Stimulated activated CD4-positive, alpha-beta T cell treated with anti-CD3 and anti-CD28 coated beads, Interleukin-15, amount 100 ng/mL, for 1 hour (primary cell): ENCODE measurements at places on chromosomes 6 and 20.

DNA sequence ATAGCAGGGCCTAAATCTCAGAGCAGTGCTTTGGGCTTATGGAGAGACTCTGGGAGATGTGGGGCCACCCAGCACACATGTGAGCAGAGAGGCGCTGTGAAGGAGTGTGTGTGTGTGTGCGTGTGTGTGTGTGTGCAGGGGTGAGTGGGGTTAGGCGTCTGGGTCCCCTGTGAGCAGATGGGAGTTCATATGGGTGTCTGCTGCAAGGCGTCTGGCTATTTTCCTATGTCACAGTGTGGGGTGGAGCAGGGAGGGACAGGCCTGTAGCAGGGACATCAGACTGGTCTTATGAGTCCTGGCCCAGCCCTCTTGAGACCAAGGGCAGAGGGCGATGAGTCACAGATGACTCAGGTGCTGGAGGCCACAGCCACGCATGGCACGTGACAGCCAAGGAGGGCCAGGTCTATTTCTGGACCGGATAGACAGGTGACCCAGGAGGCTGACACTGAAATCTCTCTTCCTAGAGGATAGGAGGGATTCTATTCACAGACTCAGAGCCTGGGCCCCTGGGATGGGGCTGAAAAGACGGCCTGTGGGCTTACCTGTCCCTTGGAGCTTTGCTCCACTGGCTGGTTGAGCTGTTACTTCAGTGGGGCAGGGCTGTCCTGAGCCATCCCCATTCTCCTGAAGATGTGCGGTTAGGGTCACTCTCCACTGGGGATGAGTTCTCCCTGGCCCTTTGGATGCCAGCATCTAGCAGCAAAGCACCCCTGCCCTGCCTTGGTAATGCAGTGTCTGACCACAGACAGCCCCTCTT lies 28.9 kb downstream of the VEGFA start:
- no peak for DNase-seq

- DNase-seq = no peak
Observed at GRCh38 chr6:72699159-72699558, 77.3 kb downstream of the KCNQ5 start.

DNA sequence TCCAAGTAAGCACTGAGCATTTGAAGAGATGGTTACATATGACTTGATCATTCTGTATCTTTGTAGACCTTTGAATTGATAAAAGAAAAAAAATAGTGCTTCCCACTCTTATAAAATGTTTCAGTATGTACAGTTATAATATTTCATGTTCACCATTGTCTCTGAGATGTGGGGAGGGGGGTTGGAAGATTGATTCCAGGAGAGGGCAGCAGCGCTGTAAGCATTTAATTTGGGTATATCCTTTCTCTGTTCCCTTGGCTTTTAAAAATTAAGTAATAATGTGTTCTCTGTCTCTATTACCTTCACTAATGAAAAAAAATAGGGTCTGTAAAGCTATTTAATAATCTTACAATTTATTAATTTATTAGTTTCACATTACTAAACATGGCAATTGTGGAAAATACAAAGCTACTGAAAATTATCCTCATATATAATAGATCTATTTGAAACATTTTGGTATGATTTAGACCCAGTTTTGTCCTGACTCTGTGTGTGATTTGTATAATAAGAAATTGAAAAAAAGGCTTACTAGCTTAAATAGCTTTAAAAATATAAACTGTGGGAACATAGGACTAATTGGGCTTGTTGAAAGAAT lies 341.2 kb downstream of the CDKAL1 start:
- DNase-seq = no peak

GRCh38 chr6:138923561-138923960 lies 64.5 kb downstream of the REPS1 start:
- no peak for DNase-seq

GRCh38 chr6:154218301-154218700 lies 138.3 kb downstream of the IPCEF1 start:
- DNase-seq = no peak

GRCh38 chr6:81938014-81938856 lies 185.8 kb upstream of the TENT5A start:
- DNase-seq = no peak

DNA sequence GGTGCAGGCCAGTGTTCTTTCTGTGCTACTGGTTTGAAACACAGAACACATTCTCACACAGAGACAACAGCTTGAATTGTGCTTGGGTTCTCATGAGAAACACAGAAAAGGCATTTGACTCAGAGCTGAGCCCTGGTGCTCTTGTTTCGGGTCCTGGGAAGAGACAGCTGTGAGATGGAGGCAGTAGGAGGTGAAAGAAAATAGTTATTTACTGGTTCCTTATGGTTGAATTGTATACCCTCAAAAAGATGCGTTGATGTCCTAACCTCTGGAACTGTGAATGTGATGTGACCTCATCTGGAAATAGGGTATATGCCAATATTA lies 87.1 kb upstream of the RPS6KA2 start:
- no peak for DNase-seq

- no peak for DNase-seq
Observed at GRCh38 chr20:4855555-4855954, 133.8 kb downstream of the PRND start.

DNA sequence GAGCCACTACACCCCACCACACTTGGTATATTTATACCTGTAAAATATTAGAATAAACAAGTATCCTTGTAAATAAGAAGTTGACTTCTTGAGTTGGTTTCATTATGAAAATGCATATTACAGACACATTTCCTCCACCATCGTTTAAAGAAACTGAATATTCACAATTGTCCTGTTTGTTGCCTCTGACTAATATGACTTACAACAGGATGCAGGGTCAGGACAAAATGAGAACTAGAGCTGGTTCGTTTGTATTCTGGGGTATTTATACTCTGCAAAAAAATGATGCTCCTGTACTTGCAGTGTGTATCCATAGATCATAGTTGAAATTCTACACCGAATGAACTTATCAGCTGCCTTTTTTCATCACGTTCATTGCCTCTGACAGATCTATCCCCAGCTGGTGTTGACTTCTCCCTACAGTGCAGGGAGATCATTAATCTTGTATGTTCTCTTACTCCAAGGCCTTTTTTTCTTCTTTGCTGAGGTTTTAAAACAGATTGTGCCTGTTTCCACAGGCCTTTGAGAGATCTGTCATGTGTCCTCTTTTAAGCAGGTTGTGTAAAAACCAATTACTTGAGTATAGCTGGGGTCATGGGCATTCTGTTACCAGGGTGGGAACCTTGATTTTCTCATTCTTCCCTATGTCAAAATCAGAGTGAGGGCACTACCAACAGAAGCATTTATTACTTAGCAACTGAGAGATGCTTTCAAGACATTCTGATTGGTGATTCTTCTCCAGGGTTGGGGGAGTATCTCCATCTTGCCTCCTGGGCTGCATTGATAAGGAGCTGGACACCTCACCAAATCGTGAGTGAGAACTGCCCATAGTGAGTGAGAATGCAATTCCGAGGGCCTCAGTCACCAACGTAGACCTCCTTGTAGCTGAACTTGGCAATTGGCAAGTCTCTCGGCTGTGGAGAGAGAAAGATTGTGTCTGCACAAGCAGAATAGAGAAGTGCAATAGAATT lies 78.8 kb upstream of the CD83 start:
- no peak for DNase-seq

DNA sequence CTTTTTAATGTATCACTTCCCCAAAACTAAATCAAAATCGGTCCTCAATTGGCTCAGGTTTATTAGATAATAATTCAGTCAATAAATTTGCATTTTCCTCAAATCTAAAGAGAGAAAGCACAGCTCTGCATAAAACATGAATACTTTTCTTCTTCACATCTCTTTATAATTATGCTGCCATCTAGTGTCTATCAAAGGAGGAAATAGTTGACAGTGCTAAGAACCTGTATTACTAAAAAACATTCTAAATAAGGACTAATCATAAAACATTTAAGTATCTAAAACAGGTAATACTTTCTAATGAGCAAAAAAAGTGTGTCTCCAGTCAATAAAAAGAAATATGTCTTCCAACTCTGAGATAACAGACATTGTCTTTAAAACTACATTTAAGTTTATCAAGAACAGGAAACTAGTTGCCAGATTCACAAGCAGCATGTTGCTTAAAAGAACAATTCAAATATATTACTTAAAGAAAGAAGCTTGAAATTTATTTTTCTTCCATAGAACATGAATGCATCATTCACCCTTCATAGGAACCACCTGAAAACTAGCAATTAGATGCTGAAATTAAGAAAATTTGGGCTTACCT lies 56.5 kb upstream of the DST start:
- no peak for DNase-seq

- DNase-seq = no peak
Observed at GRCh38 chr20:8678098-8678776, 390.6 kb upstream of the PLCB4 start.
